Fibroblast of skin of right biceps (primary cell): ENCODE measurements at places on chromosomes 2 and 18.

DNA sequence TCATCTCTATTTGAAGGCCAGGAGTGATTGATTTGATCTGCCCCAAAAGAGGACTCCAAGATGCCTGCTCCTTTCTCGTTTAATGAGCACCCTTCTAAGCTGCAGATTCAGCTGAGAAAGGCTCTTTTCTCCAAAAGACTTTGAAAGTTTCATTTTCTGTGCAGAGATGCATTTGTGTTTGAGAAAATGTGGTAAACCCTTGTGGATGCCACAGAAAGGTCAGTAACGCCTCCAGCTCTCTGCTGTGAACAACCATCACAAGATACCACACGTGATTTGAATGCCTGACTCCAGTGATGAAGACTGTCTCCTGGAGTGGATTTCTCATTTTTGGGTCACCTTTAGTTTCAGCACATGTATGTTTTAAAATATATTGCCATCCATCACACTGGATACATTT is 35.0 kb upstream of the CCDC85A start:
- no peak for DNase-seq

GRCh38 chr2:108533832-108534583 is at the start of gene LIMS1:
TSS of gene LIMS1 (plus strand) at chr2:108534470. CDS start at chr2:108534563, 93 bp downstream.
- DNase-seq = peak; percentile 89

DNA sequence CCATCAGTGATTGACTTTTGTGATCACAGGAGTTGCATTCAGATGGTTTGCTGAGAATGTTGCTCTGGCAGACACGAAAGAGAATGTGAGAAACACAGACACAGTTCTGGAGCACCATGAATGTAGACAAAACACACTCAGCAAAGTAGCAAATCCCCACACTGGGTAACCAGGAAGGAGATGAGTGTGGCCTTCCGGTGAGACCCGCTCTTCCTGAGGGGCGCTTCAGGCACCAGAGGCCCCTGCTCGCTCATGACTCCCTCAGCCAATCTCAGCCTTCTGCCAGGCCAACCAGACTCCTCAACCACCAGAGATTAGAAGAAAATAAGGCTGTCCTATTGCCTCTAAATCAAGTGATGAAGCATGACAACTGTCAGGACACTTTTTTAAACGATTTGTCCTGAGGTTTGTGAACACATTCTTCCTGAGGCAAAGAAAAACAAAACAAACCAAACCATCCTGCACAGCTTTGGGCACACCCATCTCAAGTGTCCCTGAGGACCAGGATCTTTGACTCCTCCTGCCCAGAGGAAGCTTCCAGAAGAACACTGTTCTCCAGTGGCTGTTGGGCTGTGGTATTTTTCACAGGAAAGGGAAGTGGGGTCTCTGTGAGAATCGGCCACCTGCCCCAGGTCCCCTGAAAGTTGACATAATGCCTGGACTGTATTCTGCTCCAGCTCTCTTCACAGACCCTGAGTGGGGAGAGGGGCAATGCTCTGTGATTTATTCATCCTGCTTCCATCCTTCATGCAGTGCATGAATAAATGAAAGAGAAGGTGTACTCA is 152.8 kb downstream of the BCL11A start:
- peak; percentile 3 for DNase-seq

DNA sequence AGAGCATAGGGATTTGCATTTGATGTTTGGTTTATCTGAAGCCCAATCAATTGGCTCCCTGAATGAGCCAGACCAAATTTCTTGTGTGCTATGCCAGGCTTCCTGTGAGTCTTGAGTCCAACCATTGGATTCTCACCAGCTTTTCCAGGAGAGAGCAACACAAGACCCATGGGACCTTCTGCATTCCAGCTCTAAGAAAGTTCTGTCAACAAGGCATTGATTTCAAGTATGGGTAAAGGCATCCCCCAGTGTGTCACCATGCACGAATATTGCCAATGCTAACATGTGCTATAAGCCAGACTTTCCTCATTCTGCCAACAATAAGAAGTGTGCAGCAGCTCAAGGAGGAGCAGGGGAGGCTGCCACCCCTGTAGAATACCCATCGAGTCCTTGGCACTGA is 266.6 kb downstream of the ETAA1 start:
- DNase-seq = peak; percentile 16

DNA sequence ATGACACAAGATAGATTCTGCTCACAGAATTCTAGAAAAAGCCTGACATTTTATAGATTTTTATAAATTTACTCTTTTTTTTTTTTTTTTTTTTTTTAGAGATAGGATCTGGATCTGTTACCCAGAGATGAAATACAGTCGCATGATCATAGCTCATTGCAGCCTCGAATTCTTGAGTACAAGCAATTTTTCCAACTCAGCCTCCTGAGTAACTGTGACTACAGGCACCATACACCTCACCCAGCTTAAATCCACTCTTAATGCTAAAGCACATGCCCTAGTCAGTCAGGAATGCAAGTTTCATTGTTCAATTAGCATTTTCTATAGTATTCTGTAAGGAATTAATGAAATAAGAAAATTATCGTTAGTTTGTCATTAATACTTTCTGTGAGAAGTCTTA is 32.1 kb upstream of the WDR75 start:
- peak; percentile 37 for DNase-seq

GRCh38 chr2:17607379-17607778 is 66.9 kb downstream of the VSNL1 start:
- no peak for DNase-seq
